Islet precursor cell (in vitro differentiated cells): ENCODE measurements at places on chromosomes 13 and 19.
A peak's percentile ranks its signal among the peaks of the same experiment; 100 is the strongest.

- DNase-seq: peak; percentile 57
Observed at GRCh38 chr13:106099765-106100164, 435.7 kb downstream of the EFNB2 start.

DNA sequence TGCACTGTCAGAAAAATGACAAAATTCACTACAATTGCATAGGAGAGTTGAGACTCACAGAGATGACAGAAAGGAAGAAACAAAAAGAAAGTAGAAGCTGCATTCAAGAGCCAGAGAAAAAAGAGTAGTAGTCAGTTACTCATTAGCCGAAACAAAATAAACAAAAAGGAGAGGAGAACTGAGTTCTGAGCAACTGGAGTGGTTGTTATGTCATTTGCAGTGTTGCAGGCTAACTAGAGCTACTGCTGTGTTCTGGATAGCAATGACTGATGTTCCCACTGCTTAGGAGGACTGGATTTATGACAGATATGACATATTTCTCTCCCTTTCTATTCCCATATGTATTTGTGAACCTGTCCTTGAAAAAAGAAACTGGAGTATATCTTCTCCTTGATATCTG lies 482.6 kb downstream of the RFC3 start:
- no peak for DNase-seq

GRCh38 chr19:2103045-2103707 lies 6.5 kb downstream of the IZUMO4 start:
- DNase-seq: no peak

GRCh38 chr13:50513300-50513877 lies 330.1 kb downstream of the DLEU7 start:
- no peak for DNase-seq

- peak; percentile 69 for DNase-seq
Observed at GRCh38 chr13:95499811-95500712, 52.5 kb upstream of the CLDN10 start.

GRCh38 chr13:63948045-63948444 lies 2532.4 kb upstream of the PCDH20 start:
- no peak for DNase-seq

DNA sequence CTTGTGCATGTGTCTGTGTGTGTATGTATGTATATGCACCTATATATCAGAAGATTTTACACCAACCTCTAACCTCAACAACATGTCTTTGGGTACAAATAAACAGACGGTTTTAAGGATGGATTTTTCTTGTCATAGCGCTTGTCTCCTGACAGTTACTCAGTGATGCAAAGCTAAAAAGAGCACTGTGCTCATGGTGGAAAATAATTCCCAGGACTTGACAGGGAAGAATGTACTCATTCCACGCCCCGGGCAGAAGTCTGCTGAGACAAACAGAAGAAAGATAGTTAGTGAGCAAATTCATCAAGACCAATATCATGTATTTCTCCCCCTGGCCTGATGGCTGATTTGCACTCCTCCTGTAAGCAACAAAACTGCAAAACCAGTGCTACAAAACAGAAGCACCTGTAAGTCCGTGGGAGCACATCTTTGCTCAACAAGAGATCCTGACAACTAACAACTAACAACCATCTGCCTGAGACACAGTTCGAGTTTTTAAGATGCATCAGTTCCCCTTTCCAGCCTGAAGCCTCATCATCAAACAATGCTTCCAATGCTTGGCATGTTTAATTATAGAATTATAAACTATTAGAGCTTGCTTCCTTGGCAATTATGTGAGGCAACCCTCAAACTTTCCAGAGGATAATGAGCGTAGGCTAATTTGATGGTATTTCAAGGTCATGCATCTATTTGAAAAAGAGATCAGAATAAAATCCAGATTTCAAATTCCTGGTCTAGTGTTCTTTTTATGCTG lies 812.7 kb upstream of the MIR17HG start:
- no peak for DNase-seq

GRCh38 chr13:80070024-80070703 lies 270.8 kb downstream of the SPRY2 start:
- DNase-seq: peak; percentile 64

GRCh38 chr13:42880056-42880605 lies 98.7 kb downstream of the FAM216B start:
- no peak for DNase-seq

DNA sequence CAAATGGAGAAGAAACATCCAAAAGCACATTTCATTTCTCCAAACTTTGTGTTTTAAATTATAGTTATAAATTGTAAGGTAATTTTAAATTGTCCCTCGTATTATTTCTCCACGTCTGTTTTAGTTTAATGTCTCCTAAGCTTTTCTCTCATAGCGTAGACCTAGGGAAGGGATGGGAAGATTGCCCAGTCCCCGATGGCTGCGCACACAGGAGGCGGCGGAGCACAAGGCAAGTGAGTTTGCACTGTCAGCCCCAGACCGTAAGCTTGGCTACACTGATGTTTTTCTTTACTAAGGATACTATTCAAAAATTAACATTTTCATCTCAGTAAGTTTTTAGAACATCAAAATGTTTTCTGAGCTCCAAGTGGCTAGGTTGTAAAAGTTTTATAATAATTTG lies 72.3 kb downstream of the GPR12 start:
- DNase-seq: no peak

- no peak for DNase-seq
Observed at GRCh38 chr19:4502282-4503131, 15.8 kb downstream of the PLIN4 start.

- DNase-seq: no peak
Observed at GRCh38 chr13:25179832-25180774, 8.0 kb upstream of the AMER2 start.

GRCh38 chr13:39496506-39496905 lies 106.5 kb downstream of the LHFPL6 start:
- no peak for DNase-seq

GRCh38 chr13:39587939-39588338 lies 15.1 kb downstream of the LHFPL6 start:
- DNase-seq: no peak

GRCh38 chr13:48923376-48923775 lies 52.3 kb upstream of the FNDC3A start:
- no peak for DNase-seq

GRCh38 chr13:60147361-60147760 lies 16.4 kb downstream of the DIAPH3 start:
- DNase-seq: no peak

DNA sequence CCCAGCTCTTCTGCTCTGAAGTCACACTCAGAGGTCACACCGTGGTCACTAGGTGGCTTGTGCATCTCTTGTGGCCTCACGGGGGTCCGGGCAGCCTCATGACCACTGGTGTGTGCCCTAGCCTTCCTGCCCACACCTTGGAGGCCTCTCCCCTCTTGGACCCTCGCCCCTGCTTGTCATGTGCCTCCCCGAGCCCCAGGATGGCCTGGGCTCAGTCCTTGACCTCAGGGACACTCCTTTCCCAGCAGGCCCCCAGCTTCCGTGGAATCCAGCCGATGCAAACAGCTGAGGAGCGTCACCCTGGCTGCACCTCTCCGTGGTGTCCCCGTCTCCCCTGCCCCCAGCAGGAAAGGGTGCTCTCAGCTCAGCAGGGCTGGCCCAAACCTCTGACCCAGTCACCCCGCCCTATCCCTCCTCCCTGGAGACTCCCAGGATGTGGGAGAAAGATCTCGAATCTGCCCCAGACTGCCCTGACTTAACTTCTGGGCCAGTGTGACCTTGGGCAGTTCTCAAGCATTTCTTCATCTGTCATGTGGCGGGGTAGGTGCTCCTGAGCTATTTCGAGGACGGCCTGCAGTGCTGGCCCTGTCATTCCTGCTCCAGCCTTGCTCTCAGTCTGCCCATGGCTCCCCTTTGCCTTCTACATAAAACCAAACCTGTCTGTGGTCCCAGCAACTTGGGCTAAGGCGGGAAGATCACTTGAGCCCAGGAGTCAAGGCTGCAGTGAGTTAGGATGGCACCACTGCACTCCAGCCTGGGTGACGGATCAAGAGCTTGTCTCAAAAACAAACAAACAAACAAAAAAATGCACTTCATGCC lies 4.6 kb upstream of the SLC25A42 start:
- no peak for DNase-seq

- DNase-seq: no peak
Observed at GRCh38 chr19:513368-514165, 6.3 kb downstream of the TPGS1 start.

- no peak for DNase-seq
Observed at GRCh38 chr13:79803296-79803695, 322.3 kb downstream of the NDFIP2 start.

GRCh38 chr19:49327878-49328544 lies 3.0 kb upstream of the SLC6A16 start:
- peak; percentile 55 for DNase-seq
